ENCODE measurements at places on chromosomes 6 and 20.
A peak's percentile ranks its signal among the peaks of the same experiment; 100 is the strongest.

- DNase-seq = no peak
Measured at GRCh38 chr6:98627129-98627775, 207.1 kb upstream of the POU3F2 start.

DNA sequence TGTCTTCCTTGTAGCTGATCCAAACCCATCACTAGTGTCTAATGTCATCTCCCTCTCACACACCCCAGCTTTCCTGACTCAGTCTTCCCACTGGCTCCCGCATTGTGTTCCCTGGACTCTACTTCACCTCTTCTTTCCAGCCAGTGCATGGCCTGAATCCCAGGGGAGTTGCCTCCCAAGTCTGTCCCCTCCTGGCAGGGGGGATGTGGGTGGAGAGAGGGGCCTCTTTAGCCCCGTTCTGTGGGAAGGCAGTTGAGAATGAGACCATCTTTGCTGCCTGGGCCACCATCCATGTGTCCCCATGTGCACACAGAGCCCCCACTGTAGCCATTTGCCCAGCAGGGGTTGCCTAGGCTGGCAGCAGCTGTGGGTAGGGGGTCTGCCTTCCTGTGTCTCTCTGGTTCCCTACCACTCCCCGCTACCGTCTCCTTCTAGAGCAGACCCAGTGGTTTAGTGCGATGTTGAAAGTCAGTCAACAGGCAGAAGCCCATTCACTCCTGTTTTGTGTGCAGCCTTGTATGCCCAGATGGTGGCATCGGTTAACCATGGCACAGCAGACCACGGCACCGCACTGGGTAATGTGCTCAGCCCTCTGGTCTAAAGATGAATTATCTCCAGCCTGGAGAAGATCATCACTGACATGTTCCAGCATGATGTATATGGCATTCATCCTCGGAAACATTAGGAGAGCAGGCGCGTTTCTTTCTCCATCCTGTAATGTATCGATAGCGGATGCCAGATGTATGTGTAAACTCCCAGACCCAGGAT lies 178.8 kb upstream of the SNX9 start:
- DNase-seq = peak; percentile 27

GRCh38 chr20:25103526-25103925 lies 21.6 kb upstream of the VSX1 start:
- no peak for DNase-seq

DNA sequence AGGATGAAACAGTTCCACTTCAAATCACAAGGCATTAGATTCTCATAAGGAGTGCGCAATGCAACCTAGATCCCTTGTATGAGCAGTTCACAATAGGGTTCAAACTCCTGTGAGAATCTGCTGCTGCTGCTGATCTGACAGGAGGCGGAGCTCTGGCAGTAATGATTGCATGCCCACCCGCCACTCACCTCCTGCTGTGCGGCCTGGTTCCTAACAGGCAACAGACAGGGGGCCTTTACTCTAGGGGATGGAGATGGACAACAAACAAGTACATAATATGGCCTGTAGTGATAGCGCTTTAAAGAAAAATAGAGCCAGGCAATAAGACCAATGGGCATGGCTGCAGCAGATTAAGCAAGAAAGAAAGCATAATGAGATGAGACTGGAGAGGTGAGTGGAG lies 2.7 kb upstream of the TBC1D22B start:
- no peak for DNase-seq

DNA sequence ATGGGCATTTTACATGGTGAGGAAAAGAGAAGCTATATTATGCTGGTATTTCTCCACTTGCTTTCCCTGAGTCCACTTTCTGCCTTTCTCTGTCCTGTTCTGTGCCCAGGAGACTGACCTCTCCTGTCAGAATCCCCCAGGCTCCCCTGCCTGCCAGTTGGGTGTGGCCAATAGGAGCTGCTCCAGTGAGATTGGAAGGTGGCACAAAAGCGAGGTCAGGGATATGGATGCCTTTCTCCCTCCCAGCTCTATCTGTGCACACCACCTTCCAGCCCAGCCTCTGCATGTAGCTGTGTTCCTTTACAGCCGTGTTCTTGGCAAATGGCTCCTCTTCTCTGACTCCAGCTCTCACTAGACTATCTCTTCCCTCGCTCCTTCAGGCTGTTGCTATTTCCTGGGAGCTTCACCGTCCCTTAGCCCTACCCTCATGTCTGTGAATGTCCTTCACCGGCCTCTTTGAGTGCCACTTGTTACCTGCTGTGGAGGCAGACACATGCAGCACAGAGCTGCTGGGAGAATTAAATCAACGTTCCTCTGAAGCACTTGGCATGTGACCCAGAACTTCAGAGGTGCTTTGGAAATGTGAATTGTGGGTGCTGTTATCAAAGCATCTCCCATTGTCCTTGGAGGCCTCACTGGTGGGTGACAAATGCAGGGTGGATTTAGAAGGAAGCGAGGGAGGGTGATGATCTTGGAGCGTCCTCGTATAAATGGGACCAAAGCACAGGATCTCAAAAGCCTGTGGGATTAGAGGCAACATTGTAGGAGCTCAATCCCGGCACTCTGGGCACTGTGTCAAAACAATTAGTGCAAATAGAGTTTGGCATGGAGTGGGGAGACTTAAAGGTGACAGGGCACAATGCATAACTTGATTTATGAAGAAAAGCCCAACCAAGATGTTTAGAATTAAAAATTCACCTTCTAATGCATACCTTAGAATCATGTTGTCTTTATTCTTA lies 28.9 kb upstream of the RALGAPA2 start:
- no peak for DNase-seq

- no peak for DNase-seq
Measured at GRCh38 chr6:116055513-116055912, 5.2 kb downstream of the FRK start.

GRCh38 chr6:113762641-113763040 lies 94.5 kb upstream of the MARCKS start:
- peak; percentile 56 for DNase-seq

- DNase-seq = no peak
Measured at GRCh38 chr6:87697581-87698546, 4.2 kb downstream of the AKIRIN2 start.

DNA sequence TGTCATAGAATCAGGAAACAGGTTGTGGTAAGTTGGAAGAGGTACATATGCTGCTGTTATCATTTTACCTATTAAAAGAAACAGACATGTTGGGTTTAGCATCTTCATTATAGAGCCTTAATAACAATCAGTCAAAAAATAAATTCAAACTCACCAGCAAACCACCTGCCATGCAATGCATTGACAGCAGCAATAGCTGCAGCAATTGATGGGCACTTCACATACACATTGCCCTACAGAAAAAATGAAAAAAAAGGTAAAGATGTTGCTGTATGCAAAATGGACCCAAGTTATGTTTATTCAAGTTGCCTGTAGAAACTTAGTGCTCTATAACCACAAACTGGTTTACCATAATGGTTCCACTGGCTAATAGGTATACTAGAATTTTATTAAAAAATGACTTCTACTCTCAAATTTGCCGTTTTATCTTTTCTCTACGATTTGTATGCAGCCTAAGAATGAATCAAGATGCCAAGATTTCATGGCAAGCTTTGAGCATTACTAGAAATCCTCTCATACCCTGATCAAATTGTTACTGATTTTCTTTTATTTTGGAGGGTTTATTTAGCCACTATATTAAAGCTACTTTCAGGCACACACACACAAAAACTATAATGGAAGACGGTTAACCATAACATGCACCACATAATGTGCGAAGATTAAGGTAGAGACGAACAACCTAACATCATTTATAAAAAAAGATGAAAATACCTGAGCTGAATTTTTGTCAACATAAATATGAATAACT lies 5.5 kb downstream of the ROMO1 start:
- DNase-seq = no peak

- DNase-seq = no peak
Measured at GRCh38 chr20:54475334-54476168, at the start of gene DOK5. TSS of gene DOK5 (plus strand) at chr20:54475593. CDS start at chr20:54475947, 354 bp downstream.

- DNase-seq = no peak
Measured at GRCh38 chr6:144140867-144141266, 9.4 kb upstream of the STX11 start.

DNA sequence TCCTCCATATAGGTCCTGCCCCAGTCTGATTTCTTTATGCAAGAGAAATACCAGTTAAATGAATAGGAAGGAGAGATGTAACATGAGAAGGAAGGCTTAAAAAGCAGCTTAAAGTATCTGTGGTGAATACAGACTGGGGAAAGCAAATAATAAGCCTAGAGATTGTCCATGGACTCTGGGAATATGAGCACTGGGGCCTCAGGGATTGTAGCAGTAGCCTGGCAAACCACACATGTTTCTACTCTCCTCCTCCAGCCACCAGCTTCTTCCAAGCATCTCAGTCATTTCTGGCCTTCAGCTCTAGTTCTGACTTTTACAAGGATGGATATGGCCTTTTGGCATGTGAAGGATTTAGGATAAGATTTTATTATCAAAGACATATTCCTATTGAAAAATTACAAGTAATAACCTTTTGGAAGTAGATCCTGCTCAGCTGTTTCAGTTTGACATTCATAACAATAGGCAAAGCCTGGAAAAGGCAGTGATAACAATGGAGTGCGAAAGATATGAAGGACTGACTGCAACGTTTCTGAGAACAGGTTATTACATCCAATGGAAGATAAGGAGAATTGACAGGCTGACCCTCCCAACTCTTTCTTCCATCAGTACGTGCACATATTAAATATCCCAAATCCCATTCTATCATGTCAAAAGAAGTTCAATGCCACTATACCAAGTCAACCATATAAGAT lies 41.6 kb downstream of the CYP39A1 start:
- DNase-seq = no peak

GRCh38 chr6:54624779-54625178 lies 221.8 kb upstream of the FAM83B start:
- DNase-seq = no peak

DNA sequence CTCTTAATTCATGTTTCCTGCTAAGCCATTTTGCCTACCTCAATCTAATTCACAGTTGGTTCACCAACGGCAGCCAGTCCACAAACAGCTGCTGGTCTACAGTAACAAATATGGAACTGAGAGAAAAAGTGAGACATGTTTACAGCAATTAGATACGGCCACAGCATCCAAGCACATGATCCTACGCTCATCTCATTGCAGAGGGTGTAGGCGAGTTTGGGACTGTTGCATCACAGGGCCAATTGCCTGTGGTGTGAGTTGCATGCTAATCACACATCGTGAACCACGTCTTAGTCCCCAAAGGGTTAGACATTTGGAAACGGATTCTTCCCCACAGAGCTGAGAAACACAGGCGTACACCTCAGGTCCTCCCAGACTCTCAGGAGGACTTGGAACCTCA lies 166.9 kb downstream of the EYA2 start:
- DNase-seq = no peak

GRCh38 chr20:56781108-56781739 lies 152.1 kb downstream of the TFAP2C start:
- no peak for DNase-seq
